ENCODE measurements at places on chromosomes 13 and 19. TPM values are rescaled to one million over a fixed set of nuclear protein-coding genes. Genes with fewer than 3 reads are reported as not detected.

DNA sequence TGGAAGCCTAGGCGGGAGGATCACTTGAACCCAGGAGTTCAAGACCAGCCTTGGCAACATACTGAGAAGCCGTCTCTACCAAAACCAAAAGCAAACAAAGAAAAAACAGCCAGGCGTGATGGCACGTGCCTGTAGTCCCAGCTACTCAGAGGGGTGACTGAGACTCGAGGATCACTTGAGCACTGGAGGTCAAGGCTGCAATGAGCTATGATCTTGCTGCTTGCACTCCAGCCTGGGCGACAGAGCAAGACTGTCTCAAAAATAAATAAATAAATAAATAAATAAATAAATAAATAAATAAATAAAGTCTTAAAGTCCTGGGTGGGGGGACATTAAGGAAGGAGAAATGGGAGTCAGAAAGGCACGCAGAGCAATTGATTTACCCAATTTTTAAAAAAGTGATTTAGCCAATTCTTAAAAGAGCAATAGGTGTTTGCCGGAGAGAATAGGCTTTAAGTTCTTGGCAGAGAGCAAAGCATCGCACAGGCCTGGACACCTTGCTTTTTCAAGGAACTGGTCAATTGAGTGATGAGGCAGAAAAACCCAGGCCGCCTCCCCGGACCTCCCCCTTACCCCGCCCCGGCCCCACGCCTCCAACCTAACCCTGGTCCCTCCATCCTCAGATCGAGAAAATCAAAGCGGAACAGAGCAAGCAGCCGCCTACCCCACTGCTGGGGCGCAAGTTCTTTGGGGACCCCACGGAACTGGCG lies 9.5 kb upstream of the SHKBP1 start:
- H3K27me3 ChIP-seq, result peaks cover 12% of the 10 kb centered on the region
- H3K4me3 ChIP-seq, result no peak overlapping the region
- H3K4me1 ChIP-seq, result peaks cover 18% of the 10 kb centered on the region

DNA sequence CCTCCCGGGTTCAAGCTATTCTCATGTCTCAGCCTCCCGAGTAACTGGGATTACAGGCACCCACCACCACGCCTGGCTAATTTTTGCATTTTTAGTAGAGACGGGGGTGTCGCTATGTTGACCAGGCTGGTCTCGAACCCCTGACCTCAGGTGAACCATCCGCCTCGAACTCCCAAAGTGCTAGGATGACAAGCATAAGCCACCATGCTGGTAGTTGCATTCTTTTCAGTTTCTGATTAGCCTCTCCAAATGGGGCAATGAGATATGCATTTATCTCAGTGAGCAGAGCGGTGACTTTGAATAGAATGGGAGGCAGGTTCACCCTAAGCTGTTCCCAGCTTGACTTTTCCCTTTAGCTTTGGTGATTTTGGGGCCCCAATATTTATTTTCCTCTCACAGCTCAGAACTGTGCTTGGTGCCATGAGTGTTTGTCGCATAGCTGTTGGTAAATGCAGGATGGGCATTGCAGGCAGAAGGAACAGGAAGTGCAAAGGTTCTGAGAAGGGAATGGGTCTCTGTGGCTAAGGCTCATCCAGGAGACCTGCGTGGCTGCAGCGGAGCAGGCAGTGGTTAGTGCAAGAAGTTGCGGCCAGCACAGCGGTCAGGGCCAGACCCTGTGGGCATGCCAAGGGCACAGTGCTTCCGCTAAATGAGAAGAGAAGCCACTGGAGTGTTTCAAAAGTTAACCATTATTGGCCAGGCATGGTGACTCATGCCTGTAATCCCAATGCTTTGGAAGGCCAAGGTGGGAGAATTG lies 20.7 kb downstream of the LYPD3 start:
- no peaks in the 10 kb centered on the region for H3K4me1 ChIP-seq
- no peaks in the 10 kb centered on the region for H3K27me3 ChIP-seq
- no peak overlapping the region for H3K4me3 ChIP-seq
- no peaks in the 10 kb centered on the region for H3K36me3 ChIP-seq

DNA sequence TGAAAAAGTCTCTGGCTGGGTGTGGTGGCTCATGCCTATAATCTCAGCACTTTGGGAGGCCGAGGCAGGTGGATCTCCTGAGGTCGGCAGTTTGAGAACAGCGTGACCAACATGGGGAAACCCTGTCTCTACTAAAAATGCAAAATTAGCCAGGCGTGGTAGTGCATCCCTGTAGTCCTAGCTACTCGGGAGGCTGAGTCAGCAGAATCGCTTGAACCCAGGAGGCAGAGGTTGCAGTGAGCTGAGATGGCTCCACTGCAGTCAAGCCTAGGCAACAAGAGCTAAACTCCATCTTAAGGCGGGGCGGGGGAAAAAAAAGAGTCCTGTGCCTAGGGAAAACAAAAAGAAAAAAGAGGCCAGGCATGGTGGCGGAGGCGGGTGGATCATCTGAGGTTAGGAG lies 2.2 kb downstream of the ZNF43 start:
- H3K36me3 ChIP-seq, result peaks cover 34% of the 10 kb centered on the region
- no peak overlapping the region for H3K4me3 ChIP-seq
- no peak for DNase-seq
- no peaks in the 10 kb centered on the region for H3K27me3 ChIP-seq

- H3K4me3 ChIP-seq, result peak overlapping the region; percentile 89
- no peaks in the 10 kb centered on the region for H3K27me3 ChIP-seq
- H3K27ac ChIP-seq, result peak overlapping the region; percentile 63
Observed at GRCh38 chr19:18589380-18590272, 1.0 kb downstream of the REX1BD start.

DNA sequence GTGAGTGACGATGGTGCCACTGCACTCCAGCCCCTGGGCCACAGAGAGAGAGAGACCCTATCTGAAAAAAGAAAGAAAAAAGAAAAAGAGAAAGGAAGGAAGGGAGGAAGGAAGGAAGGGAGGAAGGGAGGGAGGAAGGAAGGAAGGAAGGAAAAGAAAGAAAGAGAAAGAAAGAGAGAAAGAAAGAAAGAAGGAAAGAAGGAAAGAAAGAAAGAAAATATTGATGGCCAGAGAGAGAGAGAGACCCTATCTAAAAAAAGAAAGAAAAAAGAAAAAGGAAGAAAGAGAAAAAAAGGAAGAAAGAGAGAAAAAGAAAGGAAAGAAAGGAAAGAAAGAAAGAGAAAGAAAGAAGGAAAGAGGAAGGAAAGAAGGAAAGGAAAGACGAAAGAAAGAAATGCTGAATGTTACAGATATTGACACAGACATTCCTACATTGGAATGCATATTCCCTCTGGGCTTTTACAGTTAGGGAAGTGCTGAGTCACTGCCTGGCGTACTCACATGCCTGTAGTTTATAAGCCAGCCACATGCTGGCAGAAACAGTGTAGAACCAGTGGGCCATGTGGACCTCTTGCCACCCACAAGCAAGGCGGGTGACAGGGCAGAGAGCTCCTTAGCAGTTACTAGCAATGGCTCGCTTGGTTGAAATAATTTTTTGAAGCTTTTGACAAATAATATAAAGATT lies 34.6 kb upstream of the SLC46A3 start:
- H3K36me3 ChIP-seq, result no peaks in the 10 kb centered on the region
- no peak overlapping the region for H3K4me3 ChIP-seq
- no peaks in the 10 kb centered on the region for H3K27me3 ChIP-seq

DNA sequence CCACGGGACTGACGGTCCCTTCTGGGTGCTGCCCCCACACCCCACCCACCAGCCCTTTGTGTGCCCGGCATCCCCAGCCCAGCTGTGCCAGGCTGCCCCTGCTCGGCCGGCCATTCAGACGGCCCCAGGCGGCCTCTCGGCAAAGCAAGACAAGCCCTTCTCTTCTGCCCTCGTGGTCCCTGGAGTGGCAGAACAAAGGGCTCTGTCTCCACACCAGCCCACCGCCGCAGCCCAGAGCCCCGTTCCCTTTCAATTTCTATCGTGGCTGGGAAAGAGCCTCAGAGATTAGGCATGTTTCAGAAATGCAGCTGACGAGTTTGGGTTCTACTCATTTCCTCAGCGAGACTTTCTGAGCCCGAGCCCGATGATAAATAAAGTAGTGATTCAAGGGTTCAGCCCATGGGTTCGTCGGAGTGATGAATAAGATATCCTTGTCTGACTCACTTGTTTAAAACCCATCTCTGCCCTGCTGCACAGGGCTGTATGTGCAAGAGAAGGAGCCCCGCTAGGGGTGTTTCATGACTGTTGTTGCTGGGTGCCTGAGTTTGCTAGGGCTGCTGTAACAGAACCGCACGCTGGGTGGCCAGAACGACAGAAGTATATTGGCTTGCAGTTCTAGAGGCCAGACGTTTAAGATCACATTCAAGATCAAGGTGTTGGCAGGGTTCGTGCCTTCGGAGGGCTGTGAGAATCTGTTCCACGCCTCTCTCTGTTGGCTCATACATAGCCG lies 4.3 kb downstream of the MYO9B start:
- H3K27me3 ChIP-seq, result no peaks in the 10 kb centered on the region
- no peaks in the 10 kb centered on the region for H3K4me1 ChIP-seq
- peak overlapping the region; percentile 48 for H3K27ac ChIP-seq
- H3K4me3 ChIP-seq, result peak overlapping the region; percentile 30
- peak; percentile 45 for DNase-seq

- no peaks in the 10 kb centered on the region for H3K27me3 ChIP-seq
- H3K4me1 ChIP-seq, result no peaks in the 10 kb centered on the region
- no peak overlapping the region for H3K4me3 ChIP-seq
- H3K27ac ChIP-seq, result no peak overlapping the region
- H3K36me3 ChIP-seq, result no peaks in the 10 kb centered on the region
Observed at GRCh38 chr19:4807188-4807587, 15.7 kb downstream of the FEM1A start.

DNA sequence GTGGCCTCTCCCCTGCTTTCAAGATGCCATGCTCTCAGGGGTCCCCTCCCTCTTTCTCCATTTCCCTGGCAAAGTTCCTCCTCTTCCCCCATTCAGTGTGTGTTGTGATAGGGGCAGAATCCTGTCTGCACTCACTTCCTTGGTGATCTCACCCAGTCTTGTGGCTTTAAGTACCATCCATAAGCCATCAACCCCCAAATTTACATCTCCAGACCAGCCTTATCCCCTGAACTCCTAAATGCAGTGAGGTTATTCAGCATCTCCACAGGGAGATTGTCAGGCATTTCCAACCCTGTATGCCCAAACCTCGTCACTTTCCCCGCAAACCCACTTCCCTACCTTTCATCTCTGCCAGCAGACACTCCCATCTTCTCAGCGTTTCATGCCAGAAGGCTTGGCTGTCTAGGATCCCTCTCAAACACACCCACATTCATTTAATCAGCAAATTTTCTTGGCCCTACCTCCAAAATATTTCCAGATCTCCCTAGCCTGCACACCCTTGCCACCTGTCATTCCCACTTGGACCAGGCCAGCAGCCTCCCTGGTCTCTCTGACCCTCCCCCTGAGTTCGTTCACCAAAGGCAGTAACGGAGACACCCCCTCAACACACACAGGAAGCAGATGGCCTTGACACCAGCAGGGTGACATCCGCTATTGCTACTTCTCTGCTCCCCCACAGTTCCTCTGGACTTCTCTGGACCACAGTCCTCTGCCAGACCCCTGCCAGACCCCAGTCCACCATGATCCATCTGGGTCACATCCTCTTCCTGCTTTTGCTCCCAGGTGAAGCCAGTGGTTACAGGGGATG lies at the start of gene HCST:
TSS of gene HCST (plus strand) at position 676 of the 808 bp plus-strand sequence. CDS start at position 741, 65 bp downstream.
- H3K4me3 ChIP-seq, result peak within 1 kb of the TSS; percentile 38
- no peak for DNase-seq
- peaks cover 18% of the 10 kb centered on the region for H3K4me1 ChIP-seq
- H3K27ac ChIP-seq, result no peak within 1 kb of the TSS

DNA sequence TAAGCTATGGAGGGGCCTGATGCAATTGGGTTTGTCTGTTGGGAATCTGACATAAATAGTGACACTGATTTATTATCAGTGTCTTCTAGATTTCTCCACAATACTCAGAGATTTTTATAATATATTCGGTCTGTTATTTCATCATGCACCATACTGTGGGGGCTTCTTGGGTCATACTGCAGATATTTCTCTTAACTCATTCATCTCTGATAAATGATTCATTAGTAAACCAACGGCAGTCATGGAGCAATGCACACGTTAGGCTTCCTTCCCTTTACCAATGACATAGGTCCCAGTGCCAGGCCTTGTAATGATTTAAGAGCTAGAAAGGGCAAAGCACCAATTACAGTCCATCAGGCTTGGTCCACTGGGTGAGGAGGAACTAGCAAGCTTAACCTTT lies 53.6 kb downstream of the FAM216B start:
- no peak for DNase-seq
- no peaks in the 10 kb centered on the region for H3K27me3 ChIP-seq
- no peaks in the 10 kb centered on the region for H3K4me1 ChIP-seq
- no peak overlapping the region for H3K4me3 ChIP-seq
- no peaks in the 10 kb centered on the region for H3K36me3 ChIP-seq

GRCh38 chr13:38147050-38147449 lies 202.6 kb upstream of the UFM1 start:
- no peak overlapping the region for H3K27ac ChIP-seq
- H3K36me3 ChIP-seq, result no peaks in the 10 kb centered on the region

DNA sequence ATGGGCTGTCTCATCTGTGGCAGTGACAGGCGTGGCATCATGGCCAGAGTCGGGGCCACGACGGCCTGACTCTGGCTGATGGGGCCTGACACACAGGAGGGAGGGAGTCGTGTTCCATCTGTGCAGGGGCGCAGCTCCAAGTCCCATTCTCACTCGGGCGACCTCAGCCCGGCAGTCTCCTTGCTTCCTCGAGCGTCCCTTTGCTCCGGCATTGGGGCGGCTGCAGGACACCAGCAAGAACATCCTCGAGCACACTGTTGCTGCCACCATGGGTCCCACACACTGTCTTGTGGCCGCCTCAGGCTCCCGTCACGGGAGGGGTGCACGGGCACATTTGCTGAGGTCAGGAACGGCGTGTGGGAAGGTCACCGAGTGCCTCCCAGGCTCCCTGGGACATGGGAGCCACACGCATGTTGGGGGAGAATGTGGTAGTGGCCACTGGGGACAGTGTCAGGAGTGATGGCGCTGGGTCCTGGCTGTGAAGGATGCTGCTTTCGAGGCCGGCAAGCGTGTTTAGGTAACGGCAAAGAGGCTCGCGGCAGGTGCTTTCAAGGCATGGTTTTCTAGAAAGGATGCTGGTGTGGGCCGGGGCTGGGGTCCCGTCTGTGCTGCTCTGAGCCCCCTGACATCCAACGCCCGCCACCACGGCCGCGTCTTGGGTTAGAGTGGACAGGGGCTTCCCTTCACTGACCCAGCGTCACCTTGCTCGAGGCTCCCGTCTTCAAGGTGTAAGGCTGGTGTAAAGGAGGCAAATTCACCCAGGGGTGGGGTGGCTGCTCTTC lies 3.4 kb downstream of the IZUMO4 start:
- no peaks in the 10 kb centered on the region for H3K27me3 ChIP-seq
- H3K27ac ChIP-seq, result no peak overlapping the region
- peaks cover 24% of the 10 kb centered on the region for H3K36me3 ChIP-seq
- H3K4me3 ChIP-seq, result no peak overlapping the region

DNA sequence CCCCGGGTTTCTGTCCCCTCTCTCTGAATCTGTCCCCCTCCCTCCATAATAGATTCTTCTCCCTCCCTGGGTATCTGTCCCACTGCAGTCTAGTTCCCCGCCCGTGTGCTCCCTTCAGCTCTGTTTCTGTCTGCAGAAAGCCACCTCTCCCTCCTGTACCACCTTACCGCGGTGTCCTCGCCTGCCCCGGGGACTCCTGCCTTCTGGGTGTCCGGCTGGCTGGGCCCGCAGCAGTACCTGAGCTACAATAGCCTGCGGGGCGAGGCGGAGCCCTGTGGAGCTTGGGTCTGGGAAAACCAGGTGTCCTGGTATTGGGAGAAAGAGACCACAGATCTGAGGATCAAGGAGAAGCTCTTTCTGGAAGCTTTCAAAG lies 1.3 kb downstream of the FCGRT start:
- H3K27me3 ChIP-seq, result no peaks in the 10 kb centered on the region
- H3K36me3 ChIP-seq, result no peaks in the 10 kb centered on the region
- H3K4me3 ChIP-seq, result peak overlapping the region; percentile 89
- no peaks in the 10 kb centered on the region for H3K4me1 ChIP-seq
- H3K27ac ChIP-seq, result peak overlapping the region; percentile 83

PSG6 gene
- total RNA-seq, result not detected

ANKRD10 gene
- total RNA-seq, result 57.0 TPM

OR7D2 gene
- total RNA-seq, result 0.05 TPM

KLK12 gene
- not detected for total RNA-seq

ICAM5 gene
- total RNA-seq, result 0.28 TPM

Data from SJCRH30 (cell line).